HepG2 (cell line): ENCODE measurements at places on chromosomes 3 and 15.

DNA sequence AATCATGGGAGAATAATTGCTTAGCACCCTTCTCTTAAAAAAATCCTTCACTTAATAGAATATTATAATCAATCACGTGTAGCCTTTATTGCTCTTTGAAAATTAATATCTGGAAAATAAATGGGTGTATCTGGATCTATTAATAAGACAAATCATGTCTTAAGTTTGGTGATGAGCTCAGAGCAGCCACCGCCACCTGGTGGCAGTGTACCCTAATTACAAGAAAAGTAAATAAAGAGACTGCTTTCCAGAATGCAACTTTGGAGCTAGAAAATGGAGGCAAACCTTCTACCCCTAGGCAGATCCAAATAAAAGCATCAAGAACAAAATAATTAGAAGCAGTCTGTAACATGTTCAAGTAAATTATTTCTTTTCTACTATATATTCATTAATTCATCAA is 43.5 kb downstream of the EPHB1 start:
- no peaks in the 10 kb centered on the region for H3K4me1 ChIP-seq
- no peaks in the 10 kb centered on the region for H3K27me3 ChIP-seq
- no peaks in the 10 kb centered on the region for H3K36me3 ChIP-seq

- H3K36me3 ChIP-seq = peaks cover 18% of the 10 kb centered on the region
- peaks cover 18% of the 10 kb centered on the region for H3K4me1 ChIP-seq
- no peaks in the 10 kb centered on the region for H3K27me3 ChIP-seq
- H3K4me3 ChIP-seq = no peak overlapping the region
Observed at GRCh38 chr3:66376568-66376967, 124.3 kb downstream of the LRIG1 start.

DNA sequence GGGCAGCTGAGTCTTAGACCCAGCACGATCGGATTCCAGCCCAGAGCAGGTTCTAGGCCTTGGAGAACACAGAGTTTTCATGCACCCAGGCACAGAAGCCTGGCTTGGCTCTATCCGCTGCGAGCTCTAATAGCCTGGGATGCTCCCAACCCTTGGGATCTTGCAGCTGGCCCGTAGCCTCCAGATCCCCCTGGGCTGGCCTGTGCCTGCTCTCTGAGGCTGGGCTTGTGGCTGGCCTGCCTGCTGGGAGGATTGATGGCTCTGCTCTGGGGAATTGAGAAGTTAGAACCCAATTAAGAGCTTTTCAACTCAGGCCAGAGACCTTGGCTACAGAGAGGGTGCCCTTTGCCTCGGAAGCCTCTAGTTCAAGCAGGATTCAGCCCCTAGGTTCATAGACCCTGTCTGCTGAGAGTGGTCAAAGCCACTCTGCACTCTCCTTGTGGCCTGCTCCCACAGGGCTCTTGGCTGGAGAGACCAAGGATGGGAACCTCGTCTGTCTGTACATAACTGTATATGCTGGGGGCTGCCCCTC is 64.4 kb downstream of the MAGEF1 start:
- H3K4me1 ChIP-seq = peaks cover 8% of the 10 kb centered on the region; the same call in 1 of the 2 replicates
- H3K4me3 ChIP-seq = no peak overlapping the region
- DNase-seq = no peak
- no peaks in the 10 kb centered on the region; the same call in 1 of the 2 replicates for H3K27me3 ChIP-seq
- H3K27ac ChIP-seq = no peak overlapping the region

DNA sequence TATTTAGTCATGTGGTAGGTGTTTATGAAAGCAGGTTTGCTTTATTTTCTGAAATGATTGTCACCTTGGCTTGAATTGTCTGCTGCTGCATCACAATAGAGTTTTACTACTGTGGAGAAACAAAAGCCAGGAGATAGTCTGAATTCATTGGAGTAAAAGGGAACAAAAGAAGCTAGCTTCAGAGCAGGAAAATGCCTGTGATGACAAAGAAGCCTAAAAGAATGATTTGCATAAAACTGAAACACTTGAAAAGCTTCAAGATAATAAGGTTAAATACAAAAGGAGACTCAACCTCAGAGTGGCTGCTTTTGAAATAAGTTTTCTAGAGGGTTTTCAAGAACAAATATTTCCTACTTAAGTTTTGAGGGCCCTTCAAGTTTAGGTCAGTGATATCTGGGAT is 138.3 kb downstream of the PTPRG start:
- DNase-seq = no peak
- H3K36me3 ChIP-seq = no peaks in the 10 kb centered on the region
- peaks cover 14% of the 10 kb centered on the region for H3K4me1 ChIP-seq
- no peak overlapping the region for H3K27ac ChIP-seq
- H3K4me3 ChIP-seq = no peak overlapping the region
- no peaks in the 10 kb centered on the region for H3K27me3 ChIP-seq

DNA sequence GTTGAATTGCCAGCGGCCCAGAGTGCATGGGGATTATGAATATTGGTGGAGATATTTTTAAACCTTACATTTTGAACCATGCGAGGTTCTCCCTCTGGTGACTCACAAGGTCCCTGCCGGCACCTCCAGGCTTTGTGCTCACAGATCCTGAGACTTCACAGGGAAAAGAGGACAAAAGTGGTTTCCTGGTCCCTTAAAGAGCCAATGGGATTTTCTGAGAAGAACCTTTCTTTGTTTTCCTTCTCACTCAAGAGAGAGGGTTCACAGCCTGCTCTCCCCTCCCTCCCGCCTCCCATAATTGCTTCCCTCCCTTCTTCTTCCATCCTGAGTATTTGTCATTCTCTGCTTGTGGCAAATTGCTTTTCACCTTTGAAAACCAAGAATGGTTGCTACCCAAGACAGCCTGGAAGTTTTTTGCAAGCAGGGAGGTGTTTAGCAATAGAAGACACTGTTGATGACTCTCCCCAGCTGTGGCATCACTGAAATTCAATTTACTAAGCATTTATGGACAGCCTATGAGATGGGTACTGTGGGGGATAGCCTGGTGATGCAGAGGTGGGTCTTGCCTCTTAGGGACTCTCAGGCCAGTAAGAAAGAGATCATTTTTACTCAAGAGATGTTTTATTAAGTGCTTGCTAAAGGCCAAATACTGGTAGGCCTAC is 76.6 kb downstream of the CPN2 start:
- DNase-seq = no peak
- H3K27ac ChIP-seq = no peak overlapping the region
- peaks cover 20% of the 10 kb centered on the region; the same call in 2 of the 3 replicates for H3K27me3 ChIP-seq
- H3K4me3 ChIP-seq = no peak overlapping the region
- H3K4me1 ChIP-seq = peaks cover 33% of the 10 kb centered on the region
- no peaks in the 10 kb centered on the region for H3K36me3 ChIP-seq

- H3K4me3 ChIP-seq = no peak overlapping the region
- H3K27ac ChIP-seq = no peak overlapping the region
- no peaks in the 10 kb centered on the region for H3K4me1 ChIP-seq
- DNase-seq = no peak
- no peaks in the 10 kb centered on the region for H3K27me3 ChIP-seq
- no peaks in the 10 kb centered on the region for H3K36me3 ChIP-seq
Observed at GRCh38 chr3:168583977-168584376, 488.3 kb upstream of the GOLIM4 start.

GRCh38 chr3:50533807-50534461 is 30.5 kb upstream of the CACNA2D2 start:
- H3K36me3 ChIP-seq = no peaks in the 10 kb centered on the region
- no peaks in the 10 kb centered on the region for H3K4me1 ChIP-seq
- no peak overlapping the region for H3K4me3 ChIP-seq

GRCh38 chr3:99627062-99627826 is 11.2 kb upstream of the COL8A1 start:
- no peak for DNase-seq
- no peaks in the 10 kb centered on the region for H3K36me3 ChIP-seq
- H3K4me3 ChIP-seq = no peak overlapping the region
- H3K27ac ChIP-seq = no peak overlapping the region
- no peaks in the 10 kb centered on the region for H3K4me1 ChIP-seq

DNA sequence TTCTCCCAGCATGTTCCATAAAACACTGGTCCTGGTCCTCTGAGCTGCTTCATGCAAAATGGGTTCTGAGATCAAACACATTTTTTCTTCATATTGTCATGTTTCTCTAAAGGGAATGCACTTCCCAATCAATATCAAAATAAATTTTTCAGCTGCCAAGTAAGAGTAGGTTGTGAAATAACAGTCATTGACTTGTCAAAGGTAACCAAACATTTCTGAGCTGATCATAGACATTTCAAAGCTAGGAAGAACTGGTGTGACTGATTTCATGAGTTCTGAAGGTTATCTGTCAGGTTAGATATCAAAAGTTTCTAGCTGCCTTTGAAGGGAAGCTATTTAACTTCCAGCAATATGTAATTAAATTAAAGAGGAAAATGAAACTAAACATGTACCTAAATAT is 770.9 kb downstream of the TBL1XR1 start:
- H3K27me3 ChIP-seq = no peaks in the 10 kb centered on the region
- H3K4me3 ChIP-seq = no peak overlapping the region
- peak; percentile 0 for DNase-seq
- no peaks in the 10 kb centered on the region for H3K36me3 ChIP-seq

DNA sequence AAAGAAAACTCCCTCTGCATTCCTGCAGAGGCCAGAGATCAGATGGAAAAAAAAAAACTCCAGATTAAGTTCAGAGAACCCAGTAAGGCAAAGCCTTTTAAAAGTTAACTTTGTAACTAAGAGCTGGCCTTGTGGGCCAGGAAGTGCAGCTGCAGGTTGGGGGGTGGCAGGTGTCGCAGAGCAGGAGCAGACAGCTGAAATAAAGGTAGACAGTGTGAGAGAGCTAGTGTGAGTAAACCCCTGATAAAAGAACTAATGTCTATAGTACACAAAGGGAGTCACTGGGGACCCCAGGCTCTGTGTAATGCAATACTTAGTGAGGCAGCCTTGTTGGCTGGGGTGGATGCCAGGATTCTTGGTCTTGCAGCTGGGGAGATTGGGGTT is 42.1 kb downstream of the PPCDC start:
- H3K27me3 ChIP-seq = no peaks in the 10 kb centered on the region
- H3K4me1 ChIP-seq = peaks cover 91% of the 10 kb centered on the region
- peak overlapping the region; percentile 54 for H3K4me3 ChIP-seq
- DNase-seq = peak; percentile 85
- H3K36me3 ChIP-seq = no peaks in the 10 kb centered on the region

GRCh38 chr3:150357923-150358607 is 50.0 kb upstream of the TSC22D2 start:
- no peaks in the 10 kb centered on the region for H3K36me3 ChIP-seq
- no peak overlapping the region for H3K4me3 ChIP-seq
- peaks cover 7% of the 10 kb centered on the region for H3K4me1 ChIP-seq

- no peaks in the 10 kb centered on the region for H3K27me3 ChIP-seq
- H3K4me1 ChIP-seq = no peaks in the 10 kb centered on the region
- no peak for DNase-seq
- no peak overlapping the region for H3K4me3 ChIP-seq
Observed at GRCh38 chr3:111915905-111916304, 56.8 kb downstream of the PHLDB2 start.

DNA sequence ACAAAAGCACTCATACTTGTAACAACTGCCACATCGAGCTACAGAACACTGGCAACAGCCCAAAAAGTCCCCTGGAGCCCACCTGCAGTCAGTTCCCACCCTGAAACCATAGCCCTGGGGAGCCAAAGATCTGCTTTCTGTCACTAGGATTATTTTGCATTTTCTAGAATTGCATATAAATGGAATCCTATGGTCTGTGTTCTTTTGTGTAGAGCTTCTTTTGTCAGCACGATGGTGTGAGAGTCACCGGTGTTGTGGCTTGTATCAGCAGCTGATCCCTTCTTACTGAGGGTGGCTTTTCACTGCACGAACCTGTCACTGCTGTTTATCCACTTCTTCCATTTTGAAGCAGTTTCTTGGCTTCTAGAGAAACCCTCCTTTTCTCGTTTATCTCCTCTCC is 60.1 kb upstream of the PRR23E start:
- DNase-seq = no peak
- H3K27ac ChIP-seq = no peak overlapping the region

GRCh38 chr15:50107157-50107556 is 11.9 kb downstream of the ATP8B4 start:
- H3K4me3 ChIP-seq = no peak overlapping the region
- no peaks in the 10 kb centered on the region for H3K4me1 ChIP-seq
- no peaks in the 10 kb centered on the region for H3K36me3 ChIP-seq
- no peak for DNase-seq
- H3K27ac ChIP-seq = no peak overlapping the region
